Endothelial cell (in vitro differentiated cells): ENCODE measurements at places on chromosomes 7 and 10. TPM values are rescaled to one million over a fixed set of nuclear protein-coding genes. Genes with fewer than 3 reads are reported as not detected.

DNA sequence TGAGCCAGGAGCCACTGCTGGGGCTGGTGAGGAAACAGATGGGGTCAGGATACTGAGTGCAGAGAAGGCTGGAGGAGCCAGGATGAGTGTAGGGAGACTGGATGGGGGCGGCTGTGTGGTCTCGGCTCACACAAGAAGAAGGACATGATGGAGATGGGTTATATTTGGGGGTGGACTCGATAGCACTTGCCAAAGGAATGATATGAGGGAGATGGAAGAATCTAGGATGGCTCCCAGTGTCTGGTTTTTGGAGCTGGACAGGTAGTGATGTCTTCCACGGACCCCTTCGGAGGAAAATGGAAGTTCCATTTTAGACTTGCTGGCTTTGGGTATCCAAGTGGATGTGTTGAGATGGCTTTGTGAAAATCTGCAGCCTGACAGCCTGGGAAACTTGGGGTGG, 83.9 kb downstream of the CDH23 start:
- no peak for DNase-seq
- H3K36me3 ChIP-seq, result no peaks in the 10 kb centered on the region
- no peak overlapping the region for H3K27ac ChIP-seq

FXYD4 gene
- total RNA-seq, result not detected

GRCh38 chr10:695396-695795, 5.9 kb upstream of the DIP2C start:
- H3K27me3 ChIP-seq, result peaks cover 8% of the 10 kb centered on the region
- H3K4me1 ChIP-seq, result peaks cover 5% of the 10 kb centered on the region
- no peaks in the 10 kb centered on the region for H3K36me3 ChIP-seq
- no peak overlapping the region for H3K4me3 ChIP-seq

- no peaks in the 10 kb centered on the region for H3K4me1 ChIP-seq
- H3K27ac ChIP-seq, result no peak overlapping the region
- no peak for DNase-seq
These were observed 44.3 kb downstream of the PFKP start for GRCh38 chr10:3111621-3112163.

- peak; percentile 31 for DNase-seq
- H3K27ac ChIP-seq, result no peak overlapping the region
- peaks cover 9% of the 10 kb centered on the region for H3K27me3 ChIP-seq
- H3K4me3 ChIP-seq, result no peak overlapping the region
- peaks cover 20% of the 10 kb centered on the region for H3K4me1 ChIP-seq
- no peaks in the 10 kb centered on the region for H3K36me3 ChIP-seq
These were observed 2.3 kb downstream of the HKDC1 start for GRCh38 chr10:69222157-69223027.

DNA sequence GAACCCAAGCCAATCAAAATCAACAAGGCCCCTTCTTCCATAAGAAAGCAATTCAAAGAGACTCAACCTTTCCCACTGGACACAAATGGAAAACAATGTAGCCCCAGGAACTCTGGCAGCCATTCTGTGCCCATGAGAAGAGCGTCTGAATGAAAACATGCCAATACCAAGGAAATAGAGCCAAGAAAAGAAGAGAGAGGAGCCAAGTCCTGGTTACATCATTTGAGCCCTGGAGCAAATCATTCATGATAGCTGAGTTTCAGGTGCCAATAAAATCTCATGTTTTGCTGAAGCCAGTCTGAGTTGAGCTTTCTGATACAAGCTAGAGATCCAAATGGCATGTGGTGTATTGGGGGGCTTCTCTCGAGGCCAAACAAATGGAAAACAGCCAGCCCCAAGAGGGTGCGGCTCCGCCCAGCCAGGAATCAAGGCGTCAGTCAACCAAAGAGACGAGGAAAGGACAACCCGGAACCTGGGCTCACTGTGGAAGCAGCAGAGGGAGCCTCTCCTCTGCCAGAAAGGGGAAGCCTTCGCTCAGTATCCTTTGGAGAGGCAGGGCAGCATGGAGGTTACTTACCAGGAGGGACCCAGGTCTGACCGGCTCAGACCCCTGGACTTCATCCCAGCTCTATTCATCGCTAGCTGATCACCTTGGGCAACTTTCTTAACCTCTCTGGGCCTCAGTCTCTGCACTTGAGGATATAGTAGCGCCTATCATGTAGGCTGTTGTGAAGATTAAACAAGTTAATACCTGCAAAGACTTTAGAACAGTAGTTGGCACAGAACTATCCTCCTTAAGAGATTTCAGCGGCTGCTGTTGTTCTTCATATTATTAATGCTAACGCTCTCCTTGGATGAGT, 61.8 kb downstream of the OAT start:
- no peak overlapping the region for H3K27ac ChIP-seq
- H3K36me3 ChIP-seq, result no peaks in the 10 kb centered on the region
- no peaks in the 10 kb centered on the region for H3K27me3 ChIP-seq

ADCY1 gene
- 50.7 TPM for total RNA-seq

DNA sequence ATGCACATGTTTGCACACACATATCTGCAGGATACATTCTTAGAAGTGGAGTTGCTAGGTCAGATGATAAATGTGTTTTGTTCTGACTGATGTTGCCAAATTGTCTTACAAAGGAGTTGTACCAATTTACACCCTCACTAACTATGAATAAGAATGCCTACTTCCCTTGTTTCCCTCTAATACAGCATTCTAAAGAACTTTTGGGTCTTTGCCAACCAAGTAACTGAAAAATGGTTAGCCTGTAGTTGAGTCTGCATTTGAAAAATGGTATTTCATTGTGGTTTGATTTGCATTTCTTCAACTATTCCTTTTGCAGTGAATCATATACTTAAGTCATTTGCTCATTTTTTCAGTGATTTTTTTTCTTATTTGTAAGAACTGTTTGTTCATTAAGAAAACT, 48.4 kb downstream of the TMEM26 start:
- DNase-seq, result no peak
- H3K27me3 ChIP-seq, result no peaks in the 10 kb centered on the region
- no peak overlapping the region for H3K4me3 ChIP-seq
- H3K27ac ChIP-seq, result no peak overlapping the region
- no peaks in the 10 kb centered on the region for H3K4me1 ChIP-seq
- no peaks in the 10 kb centered on the region for H3K36me3 ChIP-seq

DNA sequence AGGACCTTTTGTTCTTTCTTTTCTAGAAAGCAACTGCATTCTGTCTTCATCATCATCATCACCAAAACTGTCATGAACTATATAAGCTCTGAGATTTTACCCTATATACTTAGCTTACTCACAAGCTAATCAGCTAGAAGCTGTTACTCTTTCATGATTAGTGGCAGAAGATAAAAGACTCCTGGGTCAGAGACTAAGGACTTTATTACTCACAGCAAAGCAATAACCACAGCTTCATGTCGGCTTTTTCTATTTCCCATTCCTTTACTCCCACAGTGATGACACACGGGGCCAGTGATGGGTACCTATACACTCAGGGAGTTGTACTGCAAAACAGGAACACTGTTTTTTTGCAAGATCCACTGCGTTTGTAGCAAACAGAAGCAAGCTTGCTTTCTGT, 8.4 kb upstream of the C10orf88 start:
- H3K27ac ChIP-seq, result no peak overlapping the region
- H3K4me1 ChIP-seq, result no peaks in the 10 kb centered on the region
- peaks cover 6% of the 10 kb centered on the region for H3K36me3 ChIP-seq
- no peak for DNase-seq
- H3K4me3 ChIP-seq, result no peak overlapping the region
- H3K27me3 ChIP-seq, result no peaks in the 10 kb centered on the region

MYOZ1 gene
- total RNA-seq, result 4.0 TPM

DNA sequence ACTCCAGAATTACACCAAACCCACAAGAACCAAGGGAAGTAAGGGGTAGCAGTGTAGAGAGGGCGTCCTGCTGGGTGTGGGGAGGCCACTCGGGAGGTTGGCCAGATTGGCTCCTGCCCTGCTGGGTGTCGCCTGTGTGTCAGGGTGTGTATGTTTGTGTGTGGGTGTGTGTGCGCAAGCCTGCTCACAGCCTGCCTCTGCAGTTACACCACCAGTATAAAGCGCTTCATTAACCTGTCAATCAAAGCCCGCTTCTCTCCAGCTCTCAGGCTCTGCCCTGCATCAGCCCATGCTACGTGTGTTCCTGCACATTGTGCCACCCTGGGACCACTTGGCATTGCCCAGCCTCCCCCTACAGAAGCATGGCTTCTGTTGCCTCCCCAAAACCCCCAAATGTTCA, 83.3 kb upstream of the PAX2 start:
- H3K4me3 ChIP-seq, result no peak overlapping the region
- H3K36me3 ChIP-seq, result peaks cover 3% of the 10 kb centered on the region
- no peak overlapping the region for H3K27ac ChIP-seq
- peaks cover 21% of the 10 kb centered on the region for H3K27me3 ChIP-seq

LDB3 gene
- total RNA-seq, result 0.36 TPM

DNA sequence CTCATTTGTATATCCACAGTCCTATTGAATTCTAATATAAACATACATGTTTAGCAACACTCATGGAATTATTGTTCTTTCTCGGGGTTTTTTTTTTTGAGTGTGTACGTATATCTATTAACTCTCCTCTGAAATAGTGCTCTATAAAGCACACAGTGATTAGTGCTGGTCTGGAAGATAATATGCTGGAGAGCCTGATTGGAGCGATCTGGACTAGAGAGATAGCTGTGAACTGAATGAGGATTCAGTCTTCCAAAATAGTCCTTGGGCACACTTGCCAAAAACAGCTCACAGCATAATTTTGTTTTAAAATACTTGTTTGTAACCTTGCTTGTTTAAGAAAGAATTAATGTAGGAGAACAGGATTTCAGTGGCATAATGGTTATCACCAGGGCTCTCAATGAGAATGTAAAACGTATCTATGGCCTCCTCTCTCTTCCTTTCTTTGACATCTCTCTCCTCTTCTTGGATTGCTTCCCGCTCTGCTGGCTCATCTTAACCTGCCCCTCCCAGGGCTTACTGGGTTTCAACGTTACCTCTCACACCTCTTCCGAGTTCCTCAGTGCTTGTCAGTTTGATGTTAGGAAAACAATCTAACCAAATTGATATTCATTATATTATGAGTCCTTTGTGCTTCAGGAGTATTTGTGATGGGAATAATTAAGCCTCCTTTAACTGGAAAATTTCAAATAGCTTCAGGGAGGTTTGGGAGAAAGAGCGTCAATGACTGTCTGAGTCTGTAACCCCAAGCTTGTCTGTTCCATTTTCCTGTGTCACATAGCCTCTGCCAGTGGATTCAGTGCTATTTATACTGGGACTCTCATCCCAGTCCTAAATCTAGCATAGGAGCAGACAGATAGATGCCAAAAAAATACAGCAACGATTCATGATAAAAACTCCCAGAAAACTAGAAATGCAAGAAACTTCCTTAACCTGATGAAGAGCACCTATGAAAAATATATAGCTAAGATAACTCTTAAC, 16.2 kb upstream of the AGK start:
- no peaks in the 10 kb centered on the region for H3K27me3 ChIP-seq
- no peak overlapping the region for H3K4me3 ChIP-seq
- H3K36me3 ChIP-seq, result no peaks in the 10 kb centered on the region
- no peak overlapping the region for H3K27ac ChIP-seq
- peaks cover 3% of the 10 kb centered on the region for H3K4me1 ChIP-seq

GRCh38 chr10:60186315-60187071, 203.2 kb downstream of the ANK3 start:
- no peak overlapping the region for H3K4me3 ChIP-seq
- DNase-seq, result no peak
- no peaks in the 10 kb centered on the region for H3K36me3 ChIP-seq
- no peak overlapping the region for H3K27ac ChIP-seq

- no peak overlapping the region for H3K4me3 ChIP-seq
- H3K27me3 ChIP-seq, result peaks cover 6% of the 10 kb centered on the region
- H3K36me3 ChIP-seq, result peaks cover 80% of the 10 kb centered on the region
- H3K27ac ChIP-seq, result no peak overlapping the region
These were observed 7.5 kb downstream of the ZNF282 start for GRCh38 chr7:149202831-149203231.

GRCh38 chr10:15864419-15864818, 4.1 kb upstream of the MINDY3 start:
- H3K4me3 ChIP-seq, result no peak overlapping the region
- DNase-seq, result no peak
- peaks cover 3% of the 10 kb centered on the region for H3K27me3 ChIP-seq
- peaks cover 15% of the 10 kb centered on the region for H3K4me1 ChIP-seq

GRCh38 chr10:4733843-4734224, 92.2 kb upstream of the AKR1E2 start:
- no peak overlapping the region for H3K27ac ChIP-seq
- H3K4me3 ChIP-seq, result no peak overlapping the region
- no peaks in the 10 kb centered on the region for H3K27me3 ChIP-seq
- H3K4me1 ChIP-seq, result no peaks in the 10 kb centered on the region
- H3K36me3 ChIP-seq, result no peaks in the 10 kb centered on the region

GRCh38 chr7:127150543-127150942, 102.2 kb downstream of the GRM8 start:
- no peak for DNase-seq
- no peaks in the 10 kb centered on the region for H3K27me3 ChIP-seq
- H3K36me3 ChIP-seq, result no peaks in the 10 kb centered on the region
- peaks cover 11% of the 10 kb centered on the region for H3K4me1 ChIP-seq

GRCh38 chr7:83267141-83267631, 104.5 kb upstream of the PCLO start:
- H3K27ac ChIP-seq, result no peak overlapping the region
- DNase-seq, result no peak
- no peak overlapping the region for H3K4me3 ChIP-seq
- no peaks in the 10 kb centered on the region for H3K27me3 ChIP-seq
- H3K36me3 ChIP-seq, result no peaks in the 10 kb centered on the region

- no peak for DNase-seq
- H3K4me1 ChIP-seq, result no peaks in the 10 kb centered on the region
- no peaks in the 10 kb centered on the region for H3K27me3 ChIP-seq
- no peak overlapping the region for H3K4me3 ChIP-seq
These were observed 98.4 kb upstream of the EEPD1 start for GRCh38 chr7:36054637-36055036.

DNA sequence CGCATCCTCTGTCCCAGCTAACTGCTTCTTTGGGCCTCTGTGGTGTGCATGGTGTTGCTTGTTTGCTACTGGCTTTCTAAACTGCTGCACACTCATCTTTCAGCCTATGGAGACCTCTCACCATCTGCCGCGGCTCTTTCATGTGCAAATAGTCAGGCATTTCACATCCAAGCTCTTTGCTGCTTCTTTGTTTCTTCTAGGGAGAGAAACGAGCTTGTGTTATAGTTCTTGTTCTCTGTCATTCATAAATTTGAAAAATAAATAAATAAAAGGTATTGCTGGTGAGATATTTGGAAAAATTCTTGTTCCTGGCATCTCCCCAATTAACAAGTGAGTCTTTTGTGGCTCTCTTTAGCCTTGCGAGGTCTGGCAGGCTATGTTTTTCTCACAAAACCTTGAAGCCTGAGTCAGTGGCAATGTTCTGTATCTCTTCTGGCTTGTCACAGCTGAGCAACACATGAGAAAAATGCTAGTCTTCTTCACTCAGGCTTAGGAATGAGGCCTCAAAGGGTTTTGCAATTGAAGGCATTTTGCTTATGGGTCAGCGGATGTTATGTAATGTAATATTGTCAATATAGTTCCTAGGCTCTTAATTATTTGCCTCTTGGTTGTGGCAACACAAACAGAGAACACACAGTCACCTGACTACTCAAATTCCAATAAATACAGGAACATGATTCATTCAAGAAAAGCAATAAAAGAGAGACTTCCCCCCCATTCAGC, 274.0 kb downstream of the FRMD4A start:
- H3K4me1 ChIP-seq, result peaks cover 1% of the 10 kb centered on the region
- no peak overlapping the region for H3K27ac ChIP-seq
- H3K27me3 ChIP-seq, result peaks cover 4% of the 10 kb centered on the region
- peaks cover 9% of the 10 kb centered on the region for H3K36me3 ChIP-seq
- DNase-seq, result no peak
- no peak overlapping the region for H3K4me3 ChIP-seq

SFMBT2 gene
- 16.0 TPM for total RNA-seq
